ENCODE measurements at places on chromosomes 12 and 14.

DNA sequence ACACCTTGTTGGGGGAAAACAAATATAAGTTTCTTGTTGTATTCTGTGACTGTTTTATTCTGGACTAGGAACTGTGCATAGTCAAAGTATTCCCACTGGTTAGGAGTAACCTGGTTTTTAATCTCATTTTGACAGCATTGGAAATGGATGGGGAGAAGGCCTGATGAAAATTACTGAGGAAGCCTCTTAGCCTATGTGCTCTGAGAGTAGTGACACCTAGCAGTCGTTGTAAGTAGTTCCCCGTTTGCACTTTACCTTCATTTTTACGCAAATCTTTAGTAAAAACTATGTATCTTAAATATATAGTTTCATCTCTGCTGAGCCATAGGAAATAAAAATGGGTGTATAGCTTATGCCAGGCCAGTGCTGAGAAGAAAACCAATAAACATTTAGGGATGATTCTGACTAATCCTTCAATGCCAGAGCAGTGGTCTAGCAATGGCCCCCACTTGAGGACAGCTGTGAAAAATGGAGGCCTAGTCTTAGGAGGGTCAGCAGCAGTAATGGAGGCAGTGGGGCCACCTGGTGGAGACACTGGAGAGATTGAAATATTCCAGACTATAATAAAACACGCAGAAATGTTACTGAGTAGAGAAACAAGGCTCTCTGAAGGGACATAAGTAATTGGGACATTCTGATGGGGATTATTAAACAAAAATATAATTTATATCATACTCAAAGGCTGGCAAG, 133.2 kb upstream of the NOVA1 start:
- DNase-seq: no peak

- peak; percentile 91 for DNase-seq
Measured at GRCh38 chr12:110582276-110583136, 612 bp downstream of the PPTC7 start.

DNA sequence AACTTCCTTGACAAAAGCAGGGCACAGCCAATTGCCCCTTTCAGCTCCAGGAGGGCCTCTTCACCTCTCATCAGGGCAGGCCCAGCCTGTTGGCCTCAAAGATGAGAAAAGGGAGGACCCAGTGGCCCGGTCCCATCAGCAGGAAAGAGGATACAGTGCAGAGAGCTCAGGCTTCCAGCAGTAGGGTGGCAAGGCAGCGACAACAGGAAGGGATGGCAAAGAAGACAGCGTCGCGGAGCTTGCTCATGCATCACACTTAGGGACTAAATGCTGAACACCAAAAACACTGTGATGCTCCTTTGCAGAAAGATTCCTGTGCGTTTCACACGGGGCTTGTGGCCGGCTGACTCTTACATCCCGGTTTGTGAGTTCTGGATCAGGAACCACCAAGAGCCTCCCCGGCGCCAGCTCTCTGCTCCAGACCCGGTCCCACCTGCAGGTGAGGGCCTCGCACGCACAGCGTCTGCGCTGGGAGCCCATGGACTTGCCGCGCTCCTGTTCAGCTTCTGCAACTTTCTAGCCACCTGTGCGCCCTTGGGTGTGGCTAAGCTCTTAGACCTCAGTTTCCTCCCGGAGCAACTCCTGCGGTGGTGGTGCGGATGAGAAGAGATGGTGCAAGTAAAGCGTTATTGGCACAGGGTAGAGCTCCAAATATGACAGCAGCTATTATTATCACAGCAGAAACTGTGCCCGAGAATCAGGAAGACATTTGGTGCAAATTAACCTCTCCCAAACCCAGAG, 15.3 kb upstream of the BCL7A start:
- peak; percentile 48 for DNase-seq

DNA sequence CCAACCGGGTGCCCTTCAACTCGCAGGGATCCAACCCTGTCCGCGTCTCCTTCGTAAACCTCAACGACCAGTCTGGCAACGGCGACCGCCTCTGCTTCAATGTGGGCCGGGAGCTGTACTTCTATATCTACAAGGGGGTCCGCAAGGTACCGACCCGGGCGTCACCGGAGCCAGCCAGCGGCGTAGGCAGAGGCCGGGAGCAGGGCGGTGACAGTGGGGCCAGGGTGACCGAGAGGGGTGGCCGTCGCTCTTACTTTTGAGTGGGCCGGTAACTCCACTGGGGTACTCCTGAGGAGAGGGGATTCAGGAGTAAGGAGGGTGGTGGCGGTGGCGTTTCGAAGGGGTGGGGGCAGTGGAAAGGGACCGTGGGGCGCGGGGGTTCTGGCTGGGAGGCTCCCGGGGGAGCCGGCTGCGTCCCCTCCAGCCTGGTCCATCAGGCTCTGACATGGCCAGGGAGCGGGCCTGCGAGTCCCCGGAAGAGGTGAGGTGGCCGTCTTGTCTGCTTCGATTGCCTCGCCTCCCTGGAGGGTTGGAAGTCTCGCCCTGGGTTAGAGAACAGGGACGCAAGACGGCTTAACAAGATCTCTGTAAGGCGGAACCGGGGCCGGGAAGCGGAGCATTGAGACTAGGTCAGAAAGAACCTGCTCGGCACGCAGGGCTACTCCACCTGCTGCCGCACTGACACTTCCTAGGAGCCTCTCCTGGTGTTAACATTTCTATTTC, 491 bp downstream of the WDR20 start:
- DNase-seq: peak; percentile 46

GRCh38 chr14:103770500-103770899, 54.9 kb downstream of the ZFYVE21 start:
- DNase-seq: no peak

DNA sequence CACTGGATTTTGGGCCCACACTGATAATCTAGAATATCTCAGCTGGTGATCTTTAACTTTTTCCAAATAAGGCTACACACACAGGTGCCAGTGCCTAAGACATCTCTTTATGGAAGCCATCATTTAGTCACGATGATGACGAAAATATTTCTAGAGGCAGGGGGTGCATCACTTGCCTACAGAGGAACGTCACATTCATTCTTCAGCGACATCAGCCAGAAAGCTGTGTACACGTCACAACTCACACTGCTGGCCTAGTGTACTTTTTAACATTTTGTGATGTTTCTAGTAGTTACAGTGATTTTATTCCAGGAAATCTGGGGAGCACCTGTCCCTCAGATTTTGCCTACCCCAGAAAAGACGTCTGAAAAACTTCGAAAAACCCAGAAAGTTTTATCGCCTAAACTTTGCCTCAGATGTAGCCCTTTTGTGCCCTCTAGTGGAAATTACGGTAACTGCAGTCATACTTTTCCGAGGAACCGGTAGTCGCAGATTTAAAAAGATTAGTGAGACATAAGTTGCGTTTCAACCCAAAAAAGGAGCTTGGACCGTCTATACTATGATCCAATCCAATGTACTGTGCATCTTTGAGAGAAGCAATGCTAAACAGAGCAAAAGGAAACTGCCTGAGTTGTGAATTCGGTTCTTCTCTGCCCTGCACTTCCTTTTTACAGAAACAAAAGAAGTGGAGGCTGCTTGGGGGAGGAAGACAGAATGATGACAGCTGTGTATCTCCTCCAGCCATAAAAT, 64.3 kb upstream of the STON2 start:
- DNase-seq: peak; percentile 80

- no peak for DNase-seq
Measured at GRCh38 chr12:97800561-97800960, 338.0 kb downstream of the RMST start.

Data from B cell (primary cell).